IMR-90 (cell line): ENCODE measurements at places on chromosomes 2 and 18. TPM values are rescaled to one million over a fixed set of nuclear protein-coding genes. Genes with fewer than 3 reads are reported as not detected.
A peak's percentile ranks its signal among the peaks of the same experiment; 100 is the strongest.

The COL4A4 gene
- total RNA-seq: 0.28 TPM in 1 of 2 replicates, not detected in the other

The ZCCHC2 gene
- total RNA-seq: 2.2 and 3.6 TPM in 2 replicates

The KANSL1L gene
- 7.2 and 8.1 TPM in 2 replicates for total RNA-seq

The LYPD6 gene
- 0.90 and 1.4 TPM in 2 replicates for total RNA-seq

The PLA2R1 gene
- 0.28 and 0.54 TPM in 2 replicates for total RNA-seq

The UGT1A9 gene
- not detected in 2 replicates for total RNA-seq

The NEB gene
- under 0.01 TPM in 2 replicates for total RNA-seq

DNA sequence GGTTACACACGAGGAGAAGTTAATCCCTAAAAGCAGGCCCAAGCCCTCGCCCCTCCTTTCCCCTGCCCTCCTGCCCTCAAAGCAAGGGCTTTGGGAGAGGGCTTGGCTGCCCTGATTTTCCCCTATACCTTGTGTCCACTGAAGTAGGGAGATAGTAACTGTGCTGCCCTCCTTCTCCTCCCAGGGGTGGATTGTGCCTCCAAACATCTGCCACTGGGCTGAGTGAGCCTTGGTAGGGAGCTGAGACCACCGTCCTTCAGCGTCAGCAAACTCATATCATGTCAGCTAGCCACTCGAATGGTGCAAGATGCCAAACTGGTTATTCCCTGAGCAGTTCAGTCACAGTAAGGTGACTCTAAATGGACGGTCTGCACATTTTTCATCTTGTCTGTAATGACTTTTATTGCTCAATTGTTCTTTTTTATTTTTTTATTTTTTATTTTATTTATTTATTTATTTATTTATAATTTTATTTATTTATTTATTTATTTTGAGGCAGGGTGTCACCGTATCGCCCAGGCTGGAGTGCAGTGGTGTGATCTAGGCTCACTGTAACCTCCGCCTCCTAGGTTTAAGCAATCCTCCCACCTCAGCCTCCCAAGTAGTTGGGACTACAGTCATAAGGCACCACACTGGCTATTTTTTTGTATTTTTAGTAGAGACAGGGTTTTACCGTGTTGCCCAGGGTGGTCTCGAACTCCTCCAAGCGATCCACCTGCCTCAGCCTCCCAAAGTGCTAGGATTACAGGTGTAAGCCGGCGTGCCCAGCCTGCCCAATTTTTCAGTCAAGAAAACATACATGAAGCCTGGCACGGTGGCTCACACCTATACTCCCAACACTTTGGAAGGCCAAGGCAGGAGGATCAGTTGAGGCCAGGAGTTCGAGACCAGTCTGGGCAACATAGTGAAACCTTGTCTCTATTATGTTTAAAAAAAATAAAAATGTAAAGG is 8.7 kb downstream of the PCBP1 start:
- H3K36me3 ChIP-seq: no peaks in the 10 kb centered on the region
- no peak for DNase-seq
- no peaks in the 10 kb centered on the region for H3K27me3 ChIP-seq

GRCh38 chr2:1784087-1784486 is 39.8 kb upstream of the PXDN start:
- H3K27ac ChIP-seq: no peak overlapping the region
- DNase-seq: peak; percentile 7
- no peaks in the 10 kb centered on the region for H3K36me3 ChIP-seq
- no peaks in the 10 kb centered on the region; the same call in 1 of the 2 replicates for H3K27me3 ChIP-seq
- H3K4me1 ChIP-seq: no peaks in the 10 kb centered on the region

DNA sequence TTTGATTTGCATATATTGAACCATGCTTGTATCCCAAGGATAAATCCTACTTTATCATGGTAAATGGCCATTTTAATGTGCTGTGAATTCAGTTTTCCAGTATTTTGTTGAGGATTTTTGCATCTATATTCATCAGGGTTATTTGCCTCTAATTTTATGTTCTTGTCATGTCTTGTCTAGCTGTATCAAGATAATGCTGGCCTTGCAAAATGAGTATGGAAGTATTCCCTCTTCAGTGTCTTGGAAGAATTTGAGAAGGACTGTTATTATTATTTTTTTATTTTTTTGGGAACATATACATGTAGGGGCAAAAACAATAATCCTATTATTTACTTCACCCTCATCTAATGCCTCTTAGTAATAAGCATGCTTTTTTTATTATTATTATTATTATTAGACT is 398.0 kb upstream of the KCNH7 start:
- H3K4me3 ChIP-seq: no peak overlapping the region
- DNase-seq: no peak
- no peaks in the 10 kb centered on the region for H3K27me3 ChIP-seq
- H3K36me3 ChIP-seq: no peaks in the 10 kb centered on the region

DNA sequence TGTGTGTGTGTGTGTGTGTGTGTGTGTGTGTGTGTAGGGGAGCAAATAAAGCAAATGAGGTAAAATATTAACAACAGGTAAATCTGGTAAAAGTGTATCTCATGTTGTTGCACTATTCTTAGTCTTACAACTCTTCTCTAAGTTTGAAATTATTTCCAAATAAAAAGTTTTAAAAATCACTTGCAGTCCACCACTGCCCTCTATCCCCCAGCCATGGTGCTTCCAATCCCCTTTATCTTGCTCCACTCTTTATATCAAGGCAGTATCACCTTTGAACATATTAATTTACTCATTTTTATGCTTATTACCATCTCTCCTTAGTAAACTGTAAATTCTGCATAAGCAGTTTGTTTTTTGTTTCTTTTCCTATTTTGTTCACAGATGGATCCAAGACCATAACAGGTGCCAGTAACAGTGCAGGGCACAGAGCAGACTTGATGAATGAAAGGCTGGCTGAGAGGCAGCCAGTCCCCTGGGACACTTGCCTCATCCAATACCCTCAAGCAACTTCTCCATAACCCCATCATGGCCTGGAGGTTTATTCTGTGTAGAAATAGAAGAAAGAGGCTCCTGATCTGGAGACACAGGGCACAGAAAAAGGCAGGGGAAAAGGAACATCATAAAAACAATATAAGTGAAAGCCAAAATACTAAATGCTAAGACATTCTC is 67.6 kb downstream of the LDAH start:
- peaks cover under 1% of the 10 kb centered on the region; the same call in 1 of the 2 replicates for H3K36me3 ChIP-seq
- no peak overlapping the region for H3K4me3 ChIP-seq
- DNase-seq: peak; percentile 7
- H3K4me1 ChIP-seq: no peaks in the 10 kb centered on the region
- H3K27me3 ChIP-seq: no peaks in the 10 kb centered on the region

GRCh38 chr2:216560838-216561270 is 62.2 kb downstream of the RPL37A start:
- H3K4me1 ChIP-seq: peaks cover 12% of the 10 kb centered on the region
- H3K27me3 ChIP-seq: no peaks in the 10 kb centered on the region
- peak; percentile 89 for DNase-seq
- no peaks in the 10 kb centered on the region for H3K36me3 ChIP-seq
- peak overlapping the region; percentile 77; the same call in 1 of the 2 replicates for H3K27ac ChIP-seq
- no peak overlapping the region for H3K4me3 ChIP-seq

GRCh38 chr18:12908706-12909105 is 24.7 kb upstream of the PTPN2 start:
- H3K4me3 ChIP-seq: no peak overlapping the region
- peaks cover 11% of the 10 kb centered on the region for H3K4me1 ChIP-seq
- no peaks in the 10 kb centered on the region; the same call in 1 of the 2 replicates for H3K27me3 ChIP-seq
- no peak for DNase-seq
- no peak overlapping the region for H3K27ac ChIP-seq

GRCh38 chr18:44759925-44760342 is 79.2 kb downstream of the SETBP1 start:
- H3K27ac ChIP-seq: no peak overlapping the region
- H3K27me3 ChIP-seq: peaks cover 2% of the 10 kb centered on the region; the same call in 1 of the 2 replicates
- no peak for DNase-seq
- no peaks in the 10 kb centered on the region for H3K36me3 ChIP-seq
- no peak overlapping the region for H3K4me3 ChIP-seq
- no peaks in the 10 kb centered on the region for H3K4me1 ChIP-seq

DNA sequence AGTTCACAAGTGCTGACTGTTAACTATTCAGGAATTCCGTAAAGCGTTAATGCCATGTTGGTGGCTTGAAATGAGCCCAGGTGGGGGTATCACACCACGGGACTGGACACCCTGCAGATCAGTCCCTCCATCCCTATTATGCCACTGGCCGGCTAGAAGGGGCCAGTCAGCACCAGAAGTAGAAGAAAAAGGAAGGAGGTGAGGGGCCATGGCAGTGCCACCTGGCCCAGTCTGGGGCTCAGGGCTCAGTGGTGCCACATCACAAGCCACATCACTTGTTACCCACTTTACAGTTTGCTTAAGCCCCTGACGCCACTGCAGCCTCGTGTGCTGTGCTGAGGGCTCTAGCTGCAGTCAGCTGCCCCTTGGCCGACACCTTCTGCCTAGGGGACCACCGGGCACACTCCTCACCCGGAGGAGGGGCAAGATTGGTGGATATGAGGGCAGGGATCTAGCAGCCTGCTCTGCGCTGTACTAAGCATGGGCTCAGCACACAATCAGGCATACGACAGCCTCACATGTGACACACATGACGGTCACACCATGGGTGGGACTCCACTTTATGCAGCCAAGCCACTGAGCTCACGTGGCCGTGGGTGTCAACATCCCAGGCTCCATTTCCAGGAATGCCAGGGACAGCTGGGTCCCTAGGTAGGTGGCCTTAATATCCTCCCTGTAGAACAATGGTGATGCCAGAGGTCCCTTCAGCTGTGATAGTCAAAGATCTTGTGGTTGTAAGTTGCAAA is 3.6 kb downstream of the LIMS2 start:
- H3K4me1 ChIP-seq: peaks cover 7% of the 10 kb centered on the region; the same call in 1 of the 2 replicates
- no peak overlapping the region for H3K4me3 ChIP-seq
- no peaks in the 10 kb centered on the region for H3K36me3 ChIP-seq
- H3K27ac ChIP-seq: no peak overlapping the region

- H3K4me1 ChIP-seq: peaks cover 4% of the 10 kb centered on the region
- no peak for DNase-seq
- H3K4me3 ChIP-seq: no peak overlapping the region
Observed at GRCh38 chr2:119494163-119494790, 30.0 kb downstream of the SCTR start.

DNA sequence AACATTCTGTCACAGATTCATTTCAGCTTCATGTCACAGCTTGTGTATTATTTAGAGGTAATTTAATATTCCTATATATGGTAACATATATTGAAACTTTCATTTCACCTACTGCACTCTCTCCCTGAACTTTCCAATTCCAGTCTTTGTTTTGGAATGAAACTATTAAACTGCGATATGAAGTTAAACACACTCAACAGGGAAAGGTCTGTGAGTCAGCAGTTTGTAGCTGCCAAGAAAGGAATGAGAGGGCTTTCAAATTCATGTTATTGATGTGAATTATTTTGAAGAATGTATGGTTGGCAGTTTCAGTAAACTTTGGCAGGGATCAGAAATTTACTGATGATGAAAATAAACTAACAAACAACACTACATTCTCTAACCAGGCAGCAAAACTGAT is 148.3 kb downstream of the HNMT start:
- no peaks in the 10 kb centered on the region for H3K4me1 ChIP-seq
- DNase-seq: no peak
- H3K4me3 ChIP-seq: no peak overlapping the region

DNA sequence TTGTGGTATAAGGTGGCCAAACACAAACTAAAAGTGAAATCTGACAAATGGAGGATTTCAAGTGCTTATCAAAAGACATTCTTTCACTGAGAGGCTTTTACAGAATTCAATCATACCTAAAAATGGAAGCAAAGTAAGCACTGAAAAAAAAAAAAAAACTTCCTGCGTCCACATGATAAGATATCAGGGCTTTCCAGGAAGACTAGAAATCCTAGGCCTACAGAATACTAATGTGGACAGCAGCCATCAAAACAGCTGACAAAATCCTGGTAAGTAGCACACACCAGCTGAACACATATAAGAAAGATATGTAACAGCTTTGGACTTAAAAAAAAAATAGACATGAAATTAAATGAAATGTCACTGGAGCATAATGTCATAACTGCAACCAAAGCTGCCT is 178.2 kb downstream of the SUCLG1 start:
- no peak overlapping the region for H3K4me3 ChIP-seq
- H3K4me1 ChIP-seq: no peaks in the 10 kb centered on the region
- H3K27me3 ChIP-seq: no peaks in the 10 kb centered on the region
- no peak for DNase-seq

DNA sequence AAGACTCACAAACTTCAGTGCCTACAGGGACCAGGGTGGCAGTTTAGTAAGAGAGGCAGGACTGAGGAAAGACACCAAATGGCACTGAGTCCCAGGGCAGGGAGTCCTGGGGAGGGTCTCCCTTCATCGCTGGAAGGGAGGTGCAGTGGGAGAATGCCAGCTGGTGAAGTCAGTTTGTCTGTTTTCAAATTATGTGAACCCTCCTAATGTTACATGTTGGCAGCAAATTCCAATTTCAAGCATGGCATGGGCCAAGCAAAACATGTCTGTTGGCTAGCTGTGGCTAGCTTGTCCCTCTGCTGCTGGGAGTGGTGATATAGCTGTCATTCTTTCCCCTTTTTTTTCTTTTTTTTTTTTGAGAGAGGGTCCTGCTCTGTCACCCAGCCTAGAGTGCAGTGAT is 55.9 kb upstream of the HAAO start:
- H3K4me1 ChIP-seq: peaks cover 18% of the 10 kb centered on the region
- no peak overlapping the region for H3K4me3 ChIP-seq
- DNase-seq: no peak
- H3K27me3 ChIP-seq: peaks cover 9% of the 10 kb centered on the region; the same call in 1 of the 2 replicates

DNA sequence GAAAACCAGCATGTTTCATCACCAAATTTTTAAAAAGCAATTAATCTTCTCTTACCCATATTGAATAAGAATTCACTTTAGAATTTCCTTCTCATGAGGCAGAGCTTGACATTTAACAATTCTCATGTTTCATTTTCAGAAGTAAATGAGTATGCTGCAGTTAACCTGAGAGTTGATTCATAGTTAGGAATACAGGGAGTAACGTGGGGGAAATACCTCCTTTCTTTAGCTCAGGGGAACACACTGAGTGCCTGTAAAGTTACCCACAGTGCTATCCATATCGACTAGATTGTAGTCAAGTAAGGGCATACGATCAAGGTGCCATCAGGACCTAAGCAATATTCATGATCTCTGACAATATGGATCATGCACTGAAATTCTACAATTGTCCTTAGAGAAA is 38.9 kb upstream of the ATIC start:
- no peak overlapping the region for H3K27ac ChIP-seq
- no peaks in the 10 kb centered on the region for H3K36me3 ChIP-seq
- no peaks in the 10 kb centered on the region for H3K4me1 ChIP-seq
- DNase-seq: no peak

DNA sequence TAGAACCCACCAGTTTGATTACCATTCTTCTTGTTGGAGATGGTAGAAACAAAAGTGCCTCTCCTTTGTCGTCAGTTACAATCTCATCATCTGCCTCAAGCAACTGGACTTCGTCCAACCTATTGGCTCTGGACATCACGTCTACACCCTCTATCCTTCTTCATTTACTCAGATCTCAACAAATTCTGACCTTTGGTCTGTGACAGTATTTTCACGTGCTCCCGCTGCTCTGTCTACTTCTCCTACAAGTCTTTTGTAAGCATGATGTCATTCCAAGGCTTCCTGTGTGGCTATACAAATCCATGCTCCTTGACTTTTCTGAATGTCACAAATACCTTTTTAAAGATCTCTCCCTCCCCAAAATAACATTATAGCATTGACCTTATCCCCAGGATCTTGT is 43.0 kb upstream of the PID1 start:
- no peak overlapping the region for H3K4me3 ChIP-seq
- no peaks in the 10 kb centered on the region for H3K27me3 ChIP-seq
- no peak overlapping the region for H3K27ac ChIP-seq
- no peaks in the 10 kb centered on the region for H3K4me1 ChIP-seq
- no peak for DNase-seq
